Astrocyte (in vitro differentiated cells and primary cell): ENCODE measurements at places on chromosomes 1 and 21. TPM values are rescaled to one million over a fixed set of nuclear protein-coding genes. Genes with fewer than 3 reads are reported as not detected.
A peak's percentile ranks its signal among the peaks of the same experiment; 100 is the strongest.

GRCh38 chr1:41851589-41851988, 67.1 kb downstream of the HIVEP3 start:
- H3K27me3 ChIP-seq: no peaks in the 10 kb centered on the region
- peak; percentile 86 for DNase-seq
- no peak overlapping the region for H3K4me3 ChIP-seq
- no peaks in the 10 kb centered on the region for H3K36me3 ChIP-seq

- H3K27ac ChIP-seq: no peak overlapping the region
- DNase-seq: peak; percentile 80
- no peaks in the 10 kb centered on the region for H3K27me3 ChIP-seq
- H3K36me3 ChIP-seq: no peaks in the 10 kb centered on the region
Observed at GRCh38 chr1:233879841-233880240, 24.6 kb upstream of the SLC35F3 start.

DNA sequence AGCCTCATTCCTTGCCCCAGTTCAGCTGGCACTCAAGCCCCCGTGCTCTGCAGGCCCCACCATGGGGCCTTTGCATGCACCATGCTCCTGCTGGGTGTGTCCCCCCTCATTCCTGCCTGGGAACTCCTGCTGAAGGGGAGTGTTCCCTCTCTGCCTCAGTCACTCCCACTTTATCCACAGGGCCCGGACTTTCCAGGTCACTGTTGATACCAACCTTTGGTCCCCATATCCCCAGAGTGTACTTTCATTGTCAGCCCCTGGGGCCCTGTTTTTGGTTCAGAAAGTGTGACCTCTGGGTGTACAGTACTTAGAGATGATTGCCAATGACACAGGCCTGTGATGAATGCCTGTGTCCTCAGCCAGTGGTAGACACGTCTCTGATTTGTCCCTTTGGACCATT, 2.9 kb downstream of the TTC22 start:
- no peak for DNase-seq
- peaks cover 3% of the 10 kb centered on the region for H3K4me1 ChIP-seq
- H3K36me3 ChIP-seq: no peaks in the 10 kb centered on the region
- H3K27ac ChIP-seq: no peak overlapping the region
- H3K27me3 ChIP-seq: peaks cover 36% of the 10 kb centered on the region
- H3K4me3 ChIP-seq: no peak overlapping the region

DNA sequence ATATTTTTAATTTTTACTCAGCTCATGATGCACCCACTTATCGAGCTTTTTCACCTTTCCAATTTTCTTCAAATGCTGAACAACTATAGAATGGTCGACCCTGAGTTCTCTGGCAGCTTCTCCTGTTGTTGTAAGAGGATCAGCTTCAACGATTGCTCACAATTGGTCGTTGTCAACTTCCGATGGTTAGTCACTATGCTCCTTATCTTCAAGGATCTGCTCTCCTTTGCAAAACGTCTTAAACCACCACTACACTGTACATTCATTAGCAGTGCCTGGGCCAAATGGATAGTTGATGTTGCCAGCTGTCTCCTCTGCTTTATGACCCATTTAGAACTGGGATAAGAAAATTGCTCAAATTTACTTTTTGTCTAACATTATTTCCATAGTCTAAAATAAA, 385.9 kb upstream of the LYPLAL1 start:
- no peaks in the 10 kb centered on the region for H3K27me3 ChIP-seq
- H3K36me3 ChIP-seq: no peaks in the 10 kb centered on the region
- peaks cover 3% of the 10 kb centered on the region for H3K4me1 ChIP-seq
- no peak overlapping the region for H3K27ac ChIP-seq

DNA sequence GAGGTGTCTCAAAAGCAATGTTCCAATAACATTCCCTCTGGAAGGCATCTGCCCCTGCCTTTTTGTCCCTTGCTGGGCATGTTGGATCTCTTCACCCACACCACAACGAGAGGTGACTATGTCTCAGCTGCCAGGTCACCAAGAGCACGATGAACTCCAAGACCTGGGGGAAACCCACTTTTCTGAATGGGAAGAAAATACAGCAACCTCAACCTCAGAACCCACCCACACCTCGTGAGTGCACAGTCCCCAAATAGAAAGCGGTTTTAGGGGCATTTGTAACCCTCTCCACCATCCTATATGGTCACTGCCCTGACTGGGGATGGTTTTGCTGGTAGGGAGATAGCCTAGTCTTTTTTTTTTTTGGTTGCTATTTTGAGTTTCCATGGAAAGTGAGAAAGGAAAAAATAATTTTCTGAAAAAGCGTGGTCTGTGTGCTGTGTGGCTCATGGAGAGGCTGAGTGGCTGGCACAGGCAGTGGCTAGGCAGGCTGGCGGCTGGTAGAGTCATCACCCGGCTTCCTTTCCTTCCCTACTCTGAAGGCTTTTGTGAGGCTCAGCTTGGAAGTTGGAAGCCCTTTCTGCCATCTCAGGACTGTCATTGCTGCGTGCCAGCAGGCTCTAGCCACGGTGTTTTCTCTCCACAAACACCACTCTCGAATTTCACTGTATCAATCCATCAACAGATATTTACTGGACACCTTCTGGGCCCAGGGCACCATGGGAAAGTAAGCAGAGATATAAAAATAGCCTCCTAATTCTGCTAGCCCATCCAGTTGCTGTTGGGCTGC, 15.8 kb downstream of the TSPAN2 start:
- H3K4me3 ChIP-seq: no peak overlapping the region
- peaks cover 23% of the 10 kb centered on the region for H3K4me1 ChIP-seq
- H3K36me3 ChIP-seq: no peaks in the 10 kb centered on the region
- no peaks in the 10 kb centered on the region for H3K27me3 ChIP-seq
- no peak for DNase-seq

DNA sequence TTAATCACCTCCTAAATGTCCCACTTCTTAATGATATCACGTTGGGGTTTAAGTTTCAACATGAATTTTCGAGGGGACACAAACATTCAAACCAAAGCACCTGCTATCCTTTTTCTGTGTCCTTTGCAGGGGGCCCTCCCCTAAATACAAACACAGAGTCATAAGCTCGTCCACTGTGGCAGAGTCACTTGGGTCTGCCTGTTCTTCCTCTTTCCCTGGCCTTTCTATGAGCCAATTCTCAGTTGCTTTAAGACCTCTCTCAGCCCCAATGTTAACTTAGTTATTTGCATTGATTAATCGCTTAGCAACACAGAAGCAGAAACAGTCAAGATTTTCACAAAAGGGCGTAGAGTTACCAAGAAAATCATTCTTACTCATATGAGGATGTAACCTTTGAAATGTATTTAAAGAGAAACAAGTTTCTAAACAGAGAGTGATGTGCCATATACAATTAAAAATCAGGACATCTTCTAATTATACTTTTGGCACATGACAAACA, 14.9 kb downstream of the APCS start:
- H3K4me3 ChIP-seq: no peak overlapping the region
- no peak overlapping the region for H3K27ac ChIP-seq
- H3K27me3 ChIP-seq: no peaks in the 10 kb centered on the region

DNA sequence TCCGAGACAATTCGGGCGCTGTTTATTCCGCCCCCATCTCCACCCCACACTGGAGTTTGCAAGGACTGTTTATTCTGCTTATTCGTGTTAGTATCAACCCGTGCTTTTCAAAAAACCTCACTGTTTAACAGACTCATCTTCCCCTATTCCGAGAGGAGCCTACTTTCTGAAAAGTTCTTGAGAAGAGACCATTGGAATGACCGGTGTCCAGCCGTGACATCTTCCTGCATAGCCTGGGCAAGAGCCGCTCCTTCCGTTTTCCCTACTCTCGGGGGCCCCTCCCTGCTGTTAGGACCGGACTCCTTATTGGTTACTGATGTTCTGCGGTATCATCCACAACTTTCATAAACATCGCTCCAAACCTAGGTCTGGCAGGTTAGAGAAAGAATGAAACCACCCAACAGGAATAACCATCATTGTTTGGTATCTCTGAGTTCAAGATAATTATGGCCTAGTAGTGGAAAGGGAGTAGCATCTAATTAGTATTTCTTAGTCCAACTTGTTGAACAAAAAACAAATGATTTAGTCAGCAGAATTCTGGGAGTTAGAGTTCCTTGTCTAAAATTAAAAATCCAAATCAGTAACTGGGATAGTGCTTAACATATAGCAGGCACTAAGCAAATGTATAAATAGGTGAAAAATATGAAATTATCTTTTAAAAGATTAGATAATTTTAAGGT, 837 bp downstream of the STXBP3 start:
- peak overlapping the region; percentile 72 for H3K4me3 ChIP-seq
- no peaks in the 10 kb centered on the region for H3K4me1 ChIP-seq
- peaks cover 2% of the 10 kb centered on the region for H3K36me3 ChIP-seq
- peaks cover under 1% of the 10 kb centered on the region for H3K27me3 ChIP-seq
- peak; percentile 83 for DNase-seq
- peak overlapping the region; percentile 96 for H3K27ac ChIP-seq

CHI3L2 gene
- total RNA-seq: 0.65 TPM in 1 of 2 replicates, not detected in the other

- no peak for DNase-seq
- no peak overlapping the region for H3K4me3 ChIP-seq
- no peaks in the 10 kb centered on the region for H3K36me3 ChIP-seq
- H3K27ac ChIP-seq: no peak overlapping the region
Observed at GRCh38 chr1:229004066-229004833, 266.7 kb upstream of the RAB4A start.

DNA sequence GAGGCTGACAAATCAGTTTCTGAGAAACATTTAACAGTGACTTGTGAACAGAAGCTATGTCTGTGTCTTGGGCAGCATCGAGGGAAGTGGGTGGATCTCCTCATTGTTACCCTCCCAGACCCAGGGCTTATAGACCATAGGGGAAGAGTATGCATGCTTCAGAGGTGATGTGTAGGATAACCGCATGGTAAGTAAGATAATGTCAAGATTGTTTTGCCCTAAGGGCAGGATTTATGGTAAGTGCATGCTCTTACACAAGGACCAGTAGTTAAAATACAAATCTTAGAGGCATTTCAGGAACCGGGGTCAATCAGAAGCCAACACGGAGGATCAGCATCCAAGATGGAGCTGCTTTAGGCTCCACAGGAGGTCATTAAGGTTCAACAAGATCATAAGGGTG, 7.7 kb upstream of the PRMT2 start:
- H3K27me3 ChIP-seq: peaks cover 2% of the 10 kb centered on the region
- H3K36me3 ChIP-seq: no peaks in the 10 kb centered on the region
- DNase-seq: no peak

DNA sequence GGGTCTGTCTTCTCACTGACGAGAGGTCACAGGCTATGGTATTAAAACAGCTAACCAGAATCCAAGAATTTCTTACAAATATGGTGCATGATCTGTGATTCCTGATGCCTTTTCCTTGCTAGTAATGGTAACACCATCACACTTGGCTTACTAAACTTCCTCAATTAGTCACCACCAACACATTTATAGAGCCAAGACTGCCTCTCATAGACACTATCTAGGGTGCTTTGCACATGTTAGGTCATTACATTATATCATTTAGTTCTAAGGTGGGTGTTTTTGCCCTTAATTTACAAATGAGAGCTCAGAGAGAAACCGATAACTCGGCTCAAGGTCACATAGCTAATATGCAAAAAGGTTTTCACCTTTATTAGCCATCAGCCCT, 8.7 kb downstream of the KIF21B start:
- peaks cover 28% of the 10 kb centered on the region for H3K4me1 ChIP-seq
- no peaks in the 10 kb centered on the region for H3K27me3 ChIP-seq
- no peaks in the 10 kb centered on the region for H3K36me3 ChIP-seq
- H3K4me3 ChIP-seq: no peak overlapping the region
- no peak overlapping the region for H3K27ac ChIP-seq

GRCh38 chr1:1020415-1021009, 592 bp downstream of the AGRN start:
- no peaks in the 10 kb centered on the region for H3K36me3 ChIP-seq
- peaks cover 40% of the 10 kb centered on the region for H3K4me1 ChIP-seq
- peak overlapping the region; percentile 86 for H3K27ac ChIP-seq
- peak overlapping the region; percentile 62 for H3K4me3 ChIP-seq
